T-helper 1 cell (primary cell): ENCODE measurements at places on chromosomes 5 and 9.
A peak's percentile ranks its signal among the peaks of the same experiment; 100 is the strongest.

- DNase-seq: no peak
Observed at GRCh38 chr5:135559354-135559753, 19.4 kb downstream of the CXCL14 start.

- no peak for DNase-seq
Observed at GRCh38 chr5:172506921-172507320, 52.6 kb upstream of the SH3PXD2B start.

- DNase-seq: no peak
Observed at GRCh38 chr5:24512423-24512822, 132.4 kb downstream of the CDH10 start.

- no peak for DNase-seq
Observed at GRCh38 chr9:37512437-37512836, 26.7 kb downstream of the POLR1E start.

- no peak for DNase-seq
Observed at GRCh38 chr9:68492806-68493205, 47.9 kb downstream of the TMEM252 start.

DNA sequence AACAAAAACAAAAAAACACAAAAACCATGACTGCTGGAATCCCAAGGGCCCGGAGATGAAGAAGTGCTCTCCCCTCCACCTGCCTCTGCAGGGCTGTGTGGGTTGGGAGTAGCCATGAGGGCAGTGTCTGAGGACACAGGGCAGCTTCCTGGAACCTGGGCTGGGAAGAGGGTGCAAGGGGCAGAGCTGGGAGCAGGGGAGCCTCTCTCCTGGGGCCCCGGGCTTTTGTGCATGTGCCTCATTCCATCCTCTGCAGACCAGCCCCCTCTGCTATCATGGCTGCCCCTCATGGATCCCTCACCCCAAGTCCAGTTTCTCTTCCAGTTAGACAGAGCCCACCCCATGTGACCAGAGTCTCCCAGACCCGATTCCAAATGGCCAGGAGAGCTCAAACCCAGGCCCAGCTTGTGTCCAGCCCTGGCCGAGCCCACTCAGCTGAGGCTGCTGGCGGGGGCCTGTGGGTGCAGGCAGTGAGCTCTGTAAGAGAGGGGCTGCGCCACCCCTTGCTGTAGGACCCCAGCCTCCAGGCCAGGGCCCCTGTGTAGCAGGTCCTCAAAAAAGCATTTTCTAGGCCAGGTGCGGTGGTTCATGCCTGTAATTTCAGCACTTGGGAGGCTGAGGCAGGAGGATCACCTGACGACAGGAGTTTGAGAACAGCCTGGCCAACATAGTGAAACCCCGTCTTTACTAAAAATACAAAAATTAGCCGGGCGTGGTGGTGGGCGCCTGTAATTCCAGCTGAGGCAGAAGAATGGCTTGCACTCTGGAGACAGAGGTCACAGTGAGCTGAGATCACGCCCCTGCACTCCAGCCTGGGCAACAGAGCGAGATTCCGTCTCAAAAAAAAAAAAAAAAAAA lies 44.5 kb downstream of the PLPP7 start:
- DNase-seq: no peak

GRCh38 chr9:16455842-16456241 lies 414.6 kb downstream of the BNC2 start:
- no peak for DNase-seq

GRCh38 chr5:55913466-55914413 lies 62.6 kb downstream of the IL31RA start:
- DNase-seq: no peak

- DNase-seq: no peak
Observed at GRCh38 chr9:87310827-87311523, 186.7 kb upstream of the DAPK1 start.

DNA sequence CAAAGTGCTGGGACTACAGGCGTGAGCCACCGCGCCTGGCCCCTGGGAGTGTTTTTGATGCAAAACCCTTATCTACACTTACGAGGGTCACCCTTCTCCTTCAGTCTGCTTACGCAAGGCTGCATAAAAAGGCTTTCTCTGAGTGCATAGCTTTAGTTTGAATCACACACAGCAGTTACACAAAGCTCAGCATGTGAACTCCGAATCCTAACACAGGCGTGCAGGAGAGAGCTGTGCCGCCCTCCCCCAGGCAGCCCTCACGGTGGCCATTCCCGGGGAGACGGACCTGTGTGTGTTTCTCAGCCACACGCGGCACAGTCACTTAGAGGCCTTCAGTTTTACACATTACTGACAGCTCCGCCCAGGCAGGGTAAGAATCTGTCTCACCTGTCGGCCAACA lies 26.7 kb downstream of the EXD3 start:
- DNase-seq: no peak

DNA sequence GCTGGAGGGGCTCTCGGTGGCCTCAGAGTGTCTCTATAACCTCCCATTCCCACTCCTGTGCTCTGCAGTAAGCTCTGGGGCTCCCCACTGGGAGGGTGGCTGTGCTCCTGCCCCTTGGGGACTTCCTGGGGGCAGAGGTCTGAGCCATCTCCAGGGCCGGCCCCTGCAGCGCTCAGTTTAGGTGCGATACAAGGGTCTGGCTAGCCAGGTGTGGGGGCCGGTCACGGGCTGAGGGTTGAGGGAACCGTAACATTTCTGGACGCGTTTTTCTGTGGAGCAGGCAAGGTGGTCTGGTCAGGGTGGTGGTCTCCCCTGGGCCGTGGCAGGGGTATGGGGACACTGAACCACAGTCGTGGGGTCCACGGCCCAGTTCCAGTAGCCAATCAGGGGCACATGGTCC lies 38.0 kb upstream of the SLC6A19 start:
- DNase-seq: no peak

DNA sequence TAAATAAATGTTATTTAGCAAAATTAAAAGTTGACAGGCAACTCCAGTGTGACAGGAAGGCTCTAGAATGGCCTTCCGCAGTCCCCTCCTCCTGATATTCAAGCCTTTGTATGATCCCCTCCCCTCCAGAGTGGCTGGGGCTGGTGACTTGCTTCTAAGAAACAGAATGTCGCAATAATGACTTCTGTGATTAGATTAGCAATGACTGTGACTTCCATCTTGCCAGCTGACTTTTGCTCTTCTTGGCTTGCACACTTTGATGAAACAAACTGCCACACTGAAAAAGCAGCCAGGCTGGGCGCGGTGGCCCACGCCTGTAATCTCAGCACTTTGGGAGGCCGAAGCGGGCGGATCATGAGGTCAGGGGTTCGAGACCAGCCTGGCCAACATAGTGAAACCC lies 106.5 kb upstream of the LARP1 start:
- no peak for DNase-seq

- DNase-seq: no peak
Observed at GRCh38 chr9:7892975-7893374, 93.4 kb upstream of the DMAC1 start.

DNA sequence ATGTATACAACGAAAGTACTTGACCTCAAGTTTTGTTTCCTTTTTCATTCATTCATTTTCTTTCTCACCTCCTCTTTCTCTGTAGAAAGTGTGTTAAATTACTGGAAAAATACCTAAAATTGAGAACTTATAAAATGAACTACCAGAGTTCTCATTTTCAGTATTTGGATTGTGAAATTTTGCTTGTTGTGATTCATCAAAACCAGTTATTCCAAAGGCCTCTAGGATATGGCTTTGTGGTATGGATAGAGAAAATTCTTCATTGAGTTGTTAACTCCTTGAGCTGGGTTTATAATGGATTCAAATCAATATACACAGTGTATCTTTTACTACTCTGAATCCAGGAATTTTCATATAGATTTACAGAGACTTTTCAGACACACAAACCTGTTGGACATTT lies 287.6 kb downstream of the KDM4C start:
- DNase-seq: no peak

- no peak for DNase-seq
Observed at GRCh38 chr9:133538851-133539833, 4.6 kb downstream of the ADAMTSL2 start.

DNA sequence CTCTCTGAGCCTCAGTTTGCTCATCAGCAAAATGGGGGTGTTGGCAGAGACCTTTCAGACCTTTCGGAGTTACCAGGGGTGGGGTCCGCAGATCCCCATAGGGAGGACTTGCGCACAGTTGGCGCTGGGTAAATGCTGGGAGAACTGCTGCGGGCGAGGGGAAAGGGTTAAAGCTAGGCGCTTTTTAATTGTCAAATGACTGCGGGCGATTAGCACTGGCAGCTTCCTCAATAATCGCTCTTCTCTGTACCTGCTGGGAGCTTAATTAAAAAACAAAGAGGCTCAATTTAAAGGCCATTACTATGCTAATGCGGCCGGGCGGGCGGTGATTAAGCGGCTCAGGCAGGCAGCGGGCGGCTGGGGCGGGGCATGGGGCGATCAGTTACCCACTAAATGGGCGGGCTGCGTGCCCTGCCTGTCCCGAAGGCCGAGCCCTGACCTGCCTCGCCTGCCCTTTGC lies 63.0 kb downstream of the LMX1B start:
- no peak for DNase-seq

DNA sequence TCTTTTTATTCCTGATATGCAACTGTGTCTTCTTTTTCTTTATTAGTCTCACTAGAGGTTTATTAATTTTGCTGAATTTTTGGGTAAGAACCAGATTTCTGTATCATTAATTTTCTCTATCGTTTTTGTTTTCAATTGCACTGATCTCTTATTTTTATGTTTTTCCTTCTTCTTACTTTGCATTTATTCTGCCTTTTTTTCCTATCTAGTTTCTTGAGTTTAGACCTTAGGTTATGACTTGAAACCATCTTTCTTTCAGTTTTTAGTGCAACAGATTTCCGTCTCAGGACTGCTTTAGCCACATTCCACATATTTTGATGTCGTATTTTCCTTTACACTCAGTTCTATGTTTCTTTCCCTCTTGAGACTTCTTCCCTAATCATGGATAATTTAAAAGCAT lies 56.6 kb downstream of the IARS1 start:
- DNase-seq: no peak

DNA sequence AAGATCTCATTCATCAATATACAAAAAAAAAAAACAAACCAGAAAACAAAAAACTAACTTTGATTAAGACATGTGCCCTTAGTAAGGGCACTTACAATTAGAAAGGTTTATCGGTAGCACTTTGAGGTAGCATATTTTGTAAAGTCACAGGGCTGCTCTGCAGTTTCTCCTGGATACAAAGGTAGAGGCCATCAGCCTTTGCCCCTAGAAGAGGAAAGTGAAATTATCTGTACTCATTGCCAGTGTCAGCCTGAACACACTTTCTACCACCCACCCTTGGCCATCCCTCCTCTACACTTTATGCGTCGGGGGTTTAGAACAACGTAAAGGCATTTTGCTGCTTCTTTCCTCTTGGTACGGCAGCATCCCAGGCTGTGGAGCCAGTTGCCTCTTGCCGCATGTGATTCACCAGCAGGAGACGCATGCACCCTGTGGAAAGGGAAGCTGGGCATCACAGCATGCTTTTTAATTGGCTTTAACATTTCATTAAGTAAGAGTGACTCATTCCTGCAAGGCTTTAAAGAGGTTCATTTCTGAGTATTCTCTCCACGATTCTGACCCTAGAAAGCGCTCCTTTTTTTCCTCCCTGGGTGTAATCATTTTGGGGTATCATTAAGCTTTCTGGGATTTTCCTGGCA lies 84.6 kb downstream of the CEMIP2 start:
- no peak for DNase-seq

GRCh38 chr5:142806841-142807267 lies 36.7 kb downstream of the ARHGAP26 start:
- no peak for DNase-seq

DNA sequence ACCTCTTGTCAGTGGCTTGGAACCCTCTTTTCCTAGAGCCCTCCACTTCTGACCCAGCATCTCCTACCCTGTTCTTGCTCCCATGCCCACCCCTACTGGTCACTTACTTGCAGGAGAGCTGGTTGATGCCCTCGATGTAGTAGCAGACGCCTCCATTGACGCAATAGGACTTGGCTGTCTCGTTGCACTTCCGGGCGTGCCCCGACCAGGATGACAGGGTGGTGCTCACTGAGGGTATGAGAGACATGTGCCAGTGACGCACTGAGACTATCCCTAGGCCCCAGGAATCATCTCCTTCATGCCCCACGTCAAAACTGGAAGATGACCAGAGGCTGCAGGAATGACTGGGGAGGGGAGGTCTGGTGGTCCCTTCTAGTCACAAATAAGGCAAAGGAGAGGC lies 76.0 kb downstream of the PSD2 start:
- DNase-seq: no peak

DNA sequence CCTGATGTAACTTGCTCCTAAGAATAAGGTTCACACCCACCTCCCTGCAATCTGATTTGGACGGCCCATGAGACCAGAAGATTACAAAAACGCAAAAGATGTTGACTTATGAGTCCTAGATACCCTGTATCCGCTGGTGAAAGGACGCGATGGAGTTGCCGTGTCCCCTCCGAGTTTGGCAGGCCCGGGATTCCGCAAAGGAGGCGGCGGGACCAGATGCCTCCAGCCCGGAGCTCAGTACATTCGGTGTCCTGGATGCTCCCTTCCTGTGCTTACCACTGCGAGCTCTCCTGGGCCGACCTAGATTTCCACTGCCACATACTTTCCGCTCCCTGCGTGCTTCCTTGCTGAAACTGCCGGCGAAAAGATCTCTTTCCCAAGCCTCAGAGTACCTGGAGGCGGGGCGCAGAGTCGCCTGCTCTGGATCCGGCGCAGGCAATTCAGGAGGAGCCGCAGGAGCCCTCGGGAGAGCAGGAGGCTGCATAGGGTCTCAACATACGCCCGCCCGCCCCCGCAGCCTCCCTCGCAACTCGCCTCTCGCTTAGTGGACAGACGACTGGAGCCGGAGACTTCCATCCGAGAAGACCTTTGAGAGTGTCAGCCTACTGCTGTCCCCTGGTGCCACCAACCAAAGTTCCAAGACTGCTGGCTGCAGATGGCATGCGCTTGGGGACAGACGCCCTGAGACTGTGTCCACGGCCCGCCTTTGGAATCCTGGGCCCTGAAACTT lies 39.8 kb downstream of the ANXA2R start:
- DNase-seq: no peak

DNA sequence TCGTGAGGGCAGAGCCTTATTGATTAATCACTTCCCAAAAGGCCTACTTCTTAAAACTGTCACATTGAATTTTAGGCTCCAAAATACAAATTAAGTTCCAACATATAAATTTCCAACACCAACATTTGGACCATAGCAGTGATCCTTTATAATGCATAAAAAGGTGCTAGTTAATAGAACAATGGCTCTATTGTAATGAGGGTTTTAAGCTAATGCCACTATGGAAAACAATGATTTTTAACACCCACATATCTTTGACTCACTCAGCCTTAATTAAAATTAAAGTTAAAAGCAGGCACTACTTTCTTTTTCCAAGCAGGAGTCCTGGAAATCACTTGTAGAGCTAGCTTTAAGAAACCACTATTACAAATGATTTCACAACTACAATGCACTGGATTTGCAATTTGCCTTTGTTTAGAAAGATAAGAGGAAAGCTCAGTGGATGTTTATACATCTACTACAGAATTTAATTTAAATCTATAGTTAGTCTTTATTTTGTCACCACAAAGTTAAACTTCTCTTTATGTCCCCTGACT lies 41.8 kb downstream of the DPYSL3 start:
- DNase-seq: no peak

GRCh38 chr5:132473019-132473531 lies 17.5 kb downstream of the IRF1 start:
- DNase-seq: peak; percentile 73

- no peak for DNase-seq
Observed at GRCh38 chr5:168843277-168844015, 264.3 kb upstream of the PANK3 start.

GRCh38 chr5:72598401-72599064 lies 91.3 kb upstream of the ZNF366 start:
- DNase-seq: no peak

- no peak for DNase-seq
Observed at GRCh38 chr5:66558560-66558959, 37.6 kb upstream of the MAST4 start.
